ENCODE measurements at places on chromosomes 7 and 10.

DNA sequence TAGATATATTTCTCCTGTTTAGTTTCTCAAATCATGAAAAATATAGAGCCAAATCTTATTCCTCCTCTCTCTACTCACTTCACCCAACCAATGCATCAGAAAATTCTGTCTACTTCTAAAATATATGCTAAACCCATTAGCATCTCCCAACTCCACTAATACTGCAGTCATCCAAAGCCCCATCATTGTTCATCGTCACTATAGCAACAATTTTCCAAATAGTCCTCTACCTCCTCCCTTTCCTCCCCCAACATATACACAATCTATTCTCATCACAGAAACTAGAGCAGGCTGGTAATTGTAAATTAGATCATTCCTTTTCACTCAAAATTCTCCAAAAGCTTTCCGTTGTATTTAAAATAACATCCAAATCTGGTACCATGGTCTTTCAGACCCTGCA lies 38.4 kb upstream of the C10orf120 start:
- no peak overlapping the region for H3K4me3 ChIP-seq
- H3K27me3 ChIP-seq: no peaks in the 10 kb centered on the region
- peaks cover 4% of the 10 kb centered on the region for H3K4me1 ChIP-seq
- H3K36me3 ChIP-seq: no peaks in the 10 kb centered on the region
- DNase-seq: no peak

DNA sequence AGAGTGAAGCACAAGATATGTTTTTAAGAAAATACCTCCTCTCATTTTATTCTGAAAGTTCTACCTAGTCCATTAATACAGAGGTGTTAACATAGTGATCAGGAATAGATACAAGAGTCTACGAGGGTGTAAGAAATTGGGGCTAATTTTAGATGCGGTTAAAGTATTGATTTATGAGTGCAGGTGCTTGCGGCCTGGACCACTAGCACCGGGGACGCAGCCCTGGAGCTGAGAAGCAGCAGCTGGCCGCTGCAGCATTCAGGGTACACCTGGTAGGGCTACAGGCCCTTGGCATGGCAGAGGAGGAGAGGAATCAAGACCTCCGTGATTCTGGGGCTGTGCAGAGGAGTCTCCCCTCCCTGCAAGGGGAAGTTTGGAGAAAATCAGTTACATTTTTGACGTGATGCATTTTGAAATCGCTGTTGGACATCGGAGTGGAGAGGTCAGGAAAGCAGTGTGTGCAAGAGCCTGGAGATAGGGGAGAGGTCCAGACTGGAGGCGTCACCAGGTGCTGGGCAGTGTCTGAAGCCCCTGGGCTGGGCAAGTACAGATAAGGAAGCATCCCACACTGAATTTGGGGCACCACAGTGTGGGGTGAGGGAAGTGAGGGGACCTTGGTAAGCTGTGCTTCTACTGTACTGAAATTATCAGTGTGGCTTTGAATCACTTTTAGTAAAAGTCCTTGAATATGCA lies 112.3 kb downstream of the VWC2 start:
- H3K4me1 ChIP-seq: no peaks in the 10 kb centered on the region
- H3K36me3 ChIP-seq: no peaks in the 10 kb centered on the region

- H3K27me3 ChIP-seq: peaks cover 63% of the 10 kb centered on the region
- no peak overlapping the region for H3K27ac ChIP-seq
- no peaks in the 10 kb centered on the region for H3K36me3 ChIP-seq
- DNase-seq: no peak
- H3K4me3 ChIP-seq: no peak overlapping the region
Observed at GRCh38 chr7:54543051-54543488, 895 bp downstream of the VSTM2A start.

DNA sequence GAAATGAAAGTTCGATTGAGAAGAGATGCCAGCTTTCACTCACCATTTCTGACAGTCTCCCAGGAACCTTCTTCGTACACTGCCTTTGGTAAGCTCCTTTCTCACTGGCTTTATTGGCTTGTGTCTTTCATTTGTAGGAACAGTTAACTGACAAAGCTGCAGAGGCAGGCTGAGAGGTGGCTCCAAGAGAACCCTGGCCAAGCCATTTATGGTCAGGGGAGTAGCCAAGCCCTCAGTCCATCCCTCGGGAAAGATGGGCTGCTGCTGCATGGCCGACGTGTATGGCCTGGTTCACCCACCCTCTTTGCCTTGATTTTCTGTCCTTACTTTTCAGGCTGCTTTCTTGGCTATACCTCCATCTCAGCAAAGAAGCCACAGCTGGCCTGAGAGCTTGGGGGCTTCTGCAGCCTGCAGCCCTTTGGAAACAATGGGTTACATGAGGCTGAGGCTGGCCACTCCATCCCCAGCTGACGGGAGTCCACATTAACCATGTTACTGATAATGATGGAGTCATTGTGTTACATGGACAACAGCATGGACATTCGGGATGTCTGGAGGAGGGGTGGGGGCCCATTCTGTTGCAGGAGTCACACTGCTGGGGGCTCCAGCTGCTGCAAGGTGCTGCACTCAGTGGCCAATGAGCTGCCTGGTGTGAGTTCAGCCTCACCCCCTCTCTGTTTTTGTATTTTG lies at the start of gene OPALIN:
TSS of gene OPALIN (minus strand) at position 152 of the 690 bp plus-strand sequence. CDS start at position 46, 106 bp downstream.
- no peaks in the 10 kb centered on the region for H3K27me3 ChIP-seq
- no peak for DNase-seq
- H3K4me1 ChIP-seq: no peaks in the 10 kb centered on the region
- H3K4me3 ChIP-seq: no peak within 1 kb of the TSS

DNA sequence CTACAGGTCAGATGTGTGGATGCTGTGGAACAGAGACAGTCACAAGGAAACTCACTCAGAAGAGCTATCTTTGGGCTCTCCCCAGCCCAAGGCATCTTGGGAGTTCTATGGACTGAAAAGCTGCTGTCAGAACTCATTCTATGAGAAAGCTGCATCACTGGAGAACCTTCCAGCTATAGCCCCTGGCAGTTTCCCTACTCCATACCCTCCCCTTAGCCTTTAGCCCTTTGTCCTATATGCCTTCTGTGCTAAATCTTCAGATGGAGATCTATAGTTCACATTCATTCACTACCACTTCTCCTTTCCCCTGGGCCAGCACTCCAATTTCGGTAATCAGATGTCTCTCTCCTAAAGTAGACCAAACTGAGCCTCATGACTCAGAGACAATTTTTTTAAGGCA lies 6.9 kb downstream of the WNT8B start:
- H3K27me3 ChIP-seq: peaks cover 5% of the 10 kb centered on the region
- no peak overlapping the region for H3K4me3 ChIP-seq
- no peak overlapping the region for H3K27ac ChIP-seq
- H3K36me3 ChIP-seq: no peaks in the 10 kb centered on the region

GRCh38 chr7:106329971-106330733 lies 45.4 kb upstream of the NAMPT start:
- no peak overlapping the region for H3K27ac ChIP-seq
- peaks cover 12% of the 10 kb centered on the region for H3K4me1 ChIP-seq
- no peak for DNase-seq
- H3K36me3 ChIP-seq: no peaks in the 10 kb centered on the region
- H3K27me3 ChIP-seq: no peaks in the 10 kb centered on the region

GRCh38 chr7:70727861-70728260 lies 404.1 kb upstream of the GALNT17 start:
- peaks cover 4% of the 10 kb centered on the region for H3K36me3 ChIP-seq
- no peak overlapping the region for H3K4me3 ChIP-seq
- H3K27ac ChIP-seq: no peak overlapping the region
- DNase-seq: no peak
- no peaks in the 10 kb centered on the region for H3K27me3 ChIP-seq
- H3K4me1 ChIP-seq: peaks cover 42% of the 10 kb centered on the region

DNA sequence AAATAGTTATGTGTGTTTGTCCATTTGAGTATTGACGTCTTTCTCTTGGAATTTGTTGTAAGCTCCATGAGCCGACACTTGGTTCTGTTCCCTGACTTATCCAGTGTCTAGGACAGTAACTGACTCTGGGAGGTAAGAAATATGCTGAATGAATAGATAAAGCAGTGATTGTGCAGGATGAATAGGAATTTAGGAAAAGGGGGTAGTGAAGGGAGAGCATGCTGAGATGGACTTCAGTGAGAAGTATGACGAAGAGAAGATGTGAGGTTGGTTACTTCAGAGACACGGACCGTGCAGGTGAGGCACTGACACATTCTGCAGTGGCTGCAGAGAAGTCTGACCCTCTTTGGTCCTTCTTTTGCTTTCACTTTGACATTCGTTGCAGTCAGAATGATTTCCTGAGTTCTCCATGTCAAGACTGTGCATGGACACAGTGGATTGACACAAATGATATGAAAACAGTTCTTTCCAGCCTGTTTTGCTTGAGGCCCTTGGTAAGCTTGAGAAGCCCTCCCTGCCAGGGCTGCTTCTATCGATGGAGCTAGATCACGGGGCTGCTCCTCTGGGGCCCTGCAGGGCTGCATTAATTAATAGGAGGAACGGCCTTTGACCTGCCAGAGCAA lies 261.5 kb upstream of the SORCS1 start:
- no peak overlapping the region for H3K4me3 ChIP-seq
- H3K27me3 ChIP-seq: no peaks in the 10 kb centered on the region
- H3K36me3 ChIP-seq: no peaks in the 10 kb centered on the region
- no peak overlapping the region for H3K27ac ChIP-seq
- no peak for DNase-seq

DNA sequence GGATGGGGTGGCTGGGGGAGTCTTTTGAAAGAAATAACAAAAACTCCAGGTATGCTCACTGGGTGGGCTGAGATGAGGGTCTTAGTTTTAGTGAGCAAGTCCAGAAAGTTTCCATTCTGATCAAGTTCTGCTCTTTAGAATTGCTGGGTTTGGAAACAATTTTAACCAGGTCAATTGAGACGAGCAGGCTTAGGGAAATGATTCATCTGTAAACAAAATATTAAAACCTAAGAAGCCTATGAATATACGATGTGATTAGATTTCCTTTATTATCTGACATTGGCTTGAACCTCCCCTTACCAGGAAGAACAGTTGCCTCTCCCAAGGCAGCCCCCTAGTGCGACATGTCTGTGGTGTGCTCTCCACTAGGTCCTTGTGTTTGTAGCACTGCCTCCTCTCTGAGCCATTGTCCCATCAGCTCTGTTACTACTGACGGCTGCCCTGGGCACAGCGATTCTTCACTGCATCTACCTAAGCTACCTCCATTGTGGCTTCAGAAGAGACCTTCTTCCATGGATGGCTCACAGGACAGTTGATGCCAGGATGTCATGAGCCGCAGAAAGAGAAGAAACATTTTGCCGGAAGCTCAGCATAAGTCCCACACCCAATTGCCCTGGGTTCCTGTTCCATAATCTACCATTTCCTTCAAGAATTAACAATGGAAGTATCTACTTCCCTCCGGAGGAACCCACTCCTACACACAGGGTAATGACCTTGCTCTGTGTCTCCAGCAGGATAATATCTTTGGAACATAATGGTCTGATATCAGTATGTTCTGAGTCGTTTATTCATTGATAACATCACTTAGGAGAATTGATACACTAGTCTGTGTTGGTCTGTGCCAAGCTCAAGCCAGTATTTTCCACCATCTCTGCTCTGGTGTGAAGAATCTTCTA lies 95.1 kb upstream of the ITGB1 start:
- H3K4me3 ChIP-seq: no peak overlapping the region
- no peak for DNase-seq
- H3K4me1 ChIP-seq: no peaks in the 10 kb centered on the region
- H3K36me3 ChIP-seq: no peaks in the 10 kb centered on the region
- no peaks in the 10 kb centered on the region for H3K27me3 ChIP-seq

- H3K27me3 ChIP-seq: peaks cover 3% of the 10 kb centered on the region
- no peak for DNase-seq
- no peak overlapping the region for H3K4me3 ChIP-seq
Observed at GRCh38 chr7:129517931-129518330, 15.6 kb downstream of the SMKR1 start.

GRCh38 chr7:1872191-1873069 lies 202.4 kb downstream of the ELFN1 start:
- no peak for DNase-seq
- peaks cover 1% of the 10 kb centered on the region for H3K36me3 ChIP-seq
- no peaks in the 10 kb centered on the region for H3K27me3 ChIP-seq
- H3K4me1 ChIP-seq: peaks cover 2% of the 10 kb centered on the region

DNA sequence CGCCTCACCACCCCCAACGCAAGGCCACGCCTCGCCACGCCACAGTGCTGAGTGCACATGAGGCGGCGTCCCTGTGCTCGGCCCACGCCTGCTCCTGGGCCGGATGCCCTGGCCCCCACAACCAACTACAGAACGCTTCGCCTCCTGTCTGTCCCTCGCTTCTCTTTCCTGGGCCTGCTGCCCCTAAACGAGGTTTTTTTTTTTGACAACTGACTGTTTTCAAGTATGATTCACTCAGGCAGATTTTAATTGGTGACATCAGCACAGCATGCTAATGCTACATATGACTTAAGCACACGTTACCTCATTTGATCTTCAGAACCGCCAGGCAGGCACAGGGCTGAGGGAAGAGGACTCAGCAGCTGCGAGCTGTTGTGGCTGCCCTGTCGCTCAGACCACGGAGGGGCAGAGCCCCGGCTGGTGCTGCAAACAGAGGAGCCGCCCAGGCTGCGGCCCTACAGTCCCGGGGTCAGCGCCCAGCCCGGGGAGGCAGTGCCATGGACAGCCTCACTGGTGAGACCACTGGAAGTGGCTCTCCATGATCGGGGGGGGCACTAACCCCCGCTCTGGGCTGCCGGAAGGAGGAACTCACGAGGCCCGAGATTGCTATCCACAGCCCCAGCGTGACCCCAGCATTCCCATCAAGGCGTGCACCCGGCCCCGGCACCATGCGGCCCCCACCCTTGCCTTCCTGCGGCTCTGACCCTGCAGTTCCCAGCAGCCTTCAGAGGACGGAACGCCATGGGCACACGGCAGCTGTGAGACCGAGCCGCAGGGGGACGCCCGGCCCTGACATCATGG lies 212.8 kb downstream of the MAD1L1 start:
- no peaks in the 10 kb centered on the region for H3K36me3 ChIP-seq
- no peak overlapping the region for H3K4me3 ChIP-seq
- no peaks in the 10 kb centered on the region for H3K27me3 ChIP-seq
- peaks cover 25% of the 10 kb centered on the region for H3K4me1 ChIP-seq
- H3K27ac ChIP-seq: peak overlapping the region; percentile 68
- DNase-seq: peak; percentile 58

DNA sequence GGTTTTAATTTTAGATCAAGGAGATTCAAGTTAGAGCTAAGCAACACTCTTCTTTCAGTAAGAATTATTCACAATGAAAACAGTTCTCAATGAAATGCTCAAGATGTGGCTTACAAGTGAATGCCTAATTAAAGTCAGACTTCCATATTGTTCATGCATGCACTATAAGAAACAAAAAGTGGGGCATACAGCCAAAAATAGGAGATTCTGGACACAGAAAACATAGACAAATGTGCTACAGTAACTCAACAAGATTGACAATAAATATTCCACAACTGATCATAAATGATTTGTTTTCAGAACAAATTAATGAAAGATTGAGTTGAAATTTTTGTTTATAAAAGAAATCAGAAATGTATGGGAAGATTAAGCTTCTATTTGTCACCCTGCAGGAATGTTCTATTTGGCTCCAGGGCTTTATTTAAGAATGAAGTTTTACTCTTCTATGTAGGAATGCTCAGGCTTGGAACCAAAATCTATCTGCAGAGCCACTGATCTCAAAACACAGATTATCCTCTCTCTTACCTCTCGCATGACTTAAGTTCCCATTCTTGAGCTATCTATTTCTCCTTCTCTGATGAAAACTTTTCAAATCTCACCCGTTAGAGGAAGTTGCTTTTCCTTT lies 89.0 kb upstream of the PIP4K2A start:
- DNase-seq: no peak
- H3K4me1 ChIP-seq: peaks cover 8% of the 10 kb centered on the region
- no peak overlapping the region for H3K4me3 ChIP-seq
- no peak overlapping the region for H3K27ac ChIP-seq
